ENCODE measurements at places on chromosomes 12 and 14.

- no peak for DNase-seq
Measured at GRCh38 chr12:67504026-67504425, 144.5 kb upstream of the DYRK2 start.

DNA sequence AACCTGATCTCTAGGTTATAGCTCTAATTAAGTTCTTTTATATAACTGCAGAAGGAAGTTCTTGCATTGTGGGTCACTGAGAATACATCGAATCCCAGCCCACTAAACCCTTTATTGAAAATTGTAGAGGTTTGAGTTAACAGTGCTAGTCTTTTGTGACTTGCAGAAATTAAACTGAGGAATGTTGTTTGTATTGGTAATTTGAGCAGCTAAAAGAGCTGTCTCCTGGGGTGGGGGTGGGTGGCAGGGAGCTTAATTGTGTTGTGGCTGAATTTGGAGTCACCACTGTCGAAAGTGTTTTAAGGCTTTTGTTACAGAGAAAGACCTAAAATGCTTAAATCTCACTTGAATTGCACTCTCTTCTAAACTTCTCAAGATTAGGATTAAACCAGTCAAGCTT is 3.2 kb upstream of the COX8C start:
- DNase-seq: no peak

- DNase-seq: no peak
Measured at GRCh38 chr14:29587761-29588470, 339.7 kb downstream of the PRKD1 start.

GRCh38 chr12:24991209-24992049 is 42.5 kb upstream of the BCAT1 start:
- DNase-seq: no peak

DNA sequence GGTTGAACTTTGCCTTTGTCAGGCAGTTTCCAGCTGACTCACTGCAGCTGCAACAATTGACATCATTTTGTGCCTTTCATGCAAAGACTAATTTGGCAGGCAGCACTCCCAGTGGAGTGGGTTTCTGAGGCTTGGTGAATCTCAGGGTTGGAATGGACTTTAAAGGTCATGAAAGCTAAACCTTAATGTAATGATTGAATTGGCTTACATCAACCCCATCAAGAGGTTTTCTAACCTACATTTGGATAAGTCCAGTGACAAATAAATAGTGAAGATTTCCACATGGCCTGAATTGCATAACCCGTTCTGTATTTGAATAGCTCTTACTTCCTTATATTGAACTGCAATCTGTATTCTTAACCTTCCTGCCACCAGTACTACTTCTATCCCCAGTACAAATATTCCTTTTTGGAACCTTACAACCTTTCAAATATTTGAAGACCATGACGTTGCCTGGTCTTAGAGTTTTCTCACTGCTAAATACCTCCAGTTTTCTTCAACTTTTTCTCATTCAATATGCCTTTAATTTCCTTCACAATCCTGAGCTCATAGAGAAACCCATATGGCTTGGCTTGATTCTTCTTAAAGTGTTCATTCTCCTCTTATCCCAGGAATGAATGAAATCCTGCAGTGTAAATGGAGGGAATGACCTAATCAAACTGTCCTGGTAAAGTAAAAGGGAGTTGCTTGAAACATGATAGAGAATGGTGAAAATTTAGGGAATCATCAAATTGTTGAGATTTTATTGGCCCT is 168.1 kb upstream of the NOVA1 start:
- no peak for DNase-seq

DNA sequence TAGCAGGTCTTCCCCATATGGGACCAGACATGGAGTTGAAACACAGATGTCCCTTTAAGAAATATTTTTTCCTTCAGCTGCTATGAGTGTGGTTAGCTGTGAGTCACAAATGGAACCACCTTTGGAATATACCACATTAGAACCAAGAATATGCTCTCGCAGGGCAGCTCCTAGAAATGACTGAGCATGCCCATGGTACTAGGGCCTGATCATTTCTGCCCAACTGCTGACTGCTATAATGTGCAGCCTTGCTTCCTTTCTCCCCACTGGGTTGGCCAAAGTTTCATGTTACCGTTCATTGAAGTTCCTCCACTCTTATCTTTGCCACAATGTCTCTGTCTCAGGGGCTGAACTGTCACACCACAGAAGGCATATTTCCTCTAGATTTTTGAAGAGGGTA is 1074.6 kb downstream of the FLRT2 start:
- DNase-seq: no peak

GRCh38 chr14:51081209-51081608 is 13.7 kb downstream of the TRIM9 start:
- no peak for DNase-seq

GRCh38 chr12:108939594-108939993 is 59.7 kb downstream of the DAO start:
- DNase-seq: no peak

- no peak for DNase-seq
Measured at GRCh38 chr12:102487226-102487625, 6.9 kb upstream of the IGF1 start.

All from SJSA1 (cell line).